ENCODE measurements at places on chromosomes 3 and 15. TPM values are rescaled to one million over a fixed set of nuclear protein-coding genes. Genes with fewer than 3 reads are reported as not detected.

DNA sequence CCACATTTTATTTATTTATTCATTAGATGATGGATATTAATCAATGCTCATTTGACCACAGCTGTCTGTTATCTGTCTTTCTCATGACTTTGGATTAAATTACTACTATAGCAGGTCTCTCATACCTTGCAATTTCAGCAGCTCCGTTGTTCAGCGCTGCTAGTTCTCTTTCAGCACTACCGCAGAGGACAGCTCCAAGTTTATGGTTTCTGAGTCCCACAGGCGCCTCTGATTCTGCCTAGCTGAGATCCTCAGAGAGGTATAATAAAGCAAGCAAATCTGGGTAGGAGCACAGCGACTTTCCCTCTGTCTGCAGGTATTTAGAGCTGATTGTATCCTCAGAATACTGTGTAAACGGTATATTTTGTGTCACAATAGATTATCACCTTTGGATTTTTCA, 204.9 kb downstream of the CNTN4 start:
- DNase-seq: peak; percentile 5

GRCh38 chr15:74579001-74579400, 36.6 kb upstream of the CLK3 start:
- no peak for DNase-seq

DNA sequence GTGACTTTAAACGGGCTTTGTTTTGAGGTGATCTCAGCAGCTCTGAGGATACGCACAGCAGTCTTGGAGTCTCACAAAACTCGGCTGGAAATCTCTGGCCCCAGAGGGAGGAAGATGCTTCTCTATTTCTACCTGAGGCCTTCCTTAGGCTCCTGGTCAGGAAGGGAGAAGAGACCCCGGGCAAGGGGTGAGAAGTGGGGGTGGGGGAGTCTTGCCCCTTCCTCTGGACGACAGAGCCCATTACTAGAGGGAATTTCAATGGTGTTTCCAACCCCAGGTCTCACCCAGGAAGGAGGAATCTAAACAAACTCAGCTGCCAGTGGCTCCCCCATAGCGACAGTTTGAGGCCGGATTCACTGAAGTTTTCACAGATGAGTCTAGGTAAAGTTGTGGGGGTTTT, 37.4 kb upstream of the PCSK6 start:
- no peak for DNase-seq

DNA sequence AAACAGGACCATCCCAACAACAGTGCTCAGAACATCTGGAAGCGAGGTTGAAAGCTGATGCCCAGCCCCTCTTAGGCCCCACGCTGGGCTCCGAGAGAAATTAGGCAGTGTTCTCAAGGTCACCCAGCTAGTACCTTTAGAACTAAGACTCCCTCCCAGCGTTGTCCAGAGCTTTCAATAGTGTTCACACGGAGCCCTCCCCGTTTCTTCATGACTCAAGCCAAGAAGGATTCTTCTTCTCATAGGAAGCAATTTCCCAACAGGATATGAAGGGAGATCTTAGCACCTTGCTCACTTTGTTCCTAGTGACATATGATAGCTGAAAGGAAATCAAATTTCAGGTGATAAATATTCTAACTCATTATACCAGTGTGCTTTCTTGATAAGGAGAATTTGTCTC, 244.2 kb upstream of the ST8SIA2 start:
- no peak for DNase-seq

GRCh38 chr15:37079726-37080125, 20.6 kb downstream of the MEIS2 start:
- DNase-seq: no peak

GRCh38 chr3:157423337-157423736, 13.3 kb upstream of the PTX3 start:
- DNase-seq: no peak

GRCh38 chr15:91116113-91117067, 16.3 kb downstream of the SV2B start:
- DNase-seq: no peak

- no peak for DNase-seq
These were observed 12.2 kb downstream of the TBL1XR1 start for GRCh38 chr3:177185035-177185574.

GRCh38 chr3:146468671-146469149, 651 bp downstream of the PLSCR2 start:
- no peak for DNase-seq

DNA sequence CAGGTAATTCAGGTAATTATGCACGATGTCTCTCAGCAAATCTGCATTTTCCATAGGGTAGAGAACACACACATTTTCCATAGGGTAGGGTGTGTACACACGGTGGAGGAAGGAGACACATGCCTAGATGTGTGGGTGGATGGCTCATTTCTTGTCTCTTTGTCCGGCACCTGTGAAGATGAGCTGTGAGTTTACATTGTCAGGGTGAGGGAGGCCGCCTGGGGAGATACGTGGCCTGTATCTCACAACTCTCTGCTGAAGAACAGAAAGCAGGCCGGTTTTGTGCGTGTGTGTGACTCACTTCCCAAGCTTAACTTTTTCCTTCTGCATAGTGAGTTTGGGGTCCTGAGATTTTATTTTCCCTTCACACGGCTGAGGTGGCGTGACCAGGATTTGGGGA, 60.3 kb downstream of the SLC6A6 start:
- peak; percentile 43 for DNase-seq

DNA sequence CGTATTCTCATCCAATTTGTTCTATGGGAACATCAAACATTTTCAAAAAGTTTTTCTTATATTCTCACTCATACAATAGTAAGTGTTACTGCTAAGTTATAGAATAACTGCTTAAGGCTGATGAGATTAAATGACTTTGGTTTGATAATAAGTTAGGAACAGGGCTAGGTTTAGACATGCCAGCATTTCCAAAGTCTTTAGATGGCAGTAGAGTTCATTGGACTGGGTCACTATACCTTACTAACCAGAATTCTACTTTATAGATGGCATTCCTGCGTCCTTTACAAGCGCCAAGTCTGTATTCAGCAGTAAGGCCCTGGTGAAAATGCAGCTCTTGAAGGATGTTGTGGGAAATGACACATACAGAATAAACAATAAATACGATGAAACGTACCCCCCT, 21.7 kb downstream of the PLAAT1 start:
- DNase-seq: no peak

The GOLGA8J gene
- total RNA-seq: not detected

The VIPR1 gene
- 8.5 TPM for total RNA-seq

The EPHB1 gene
- total RNA-seq: not detected

The CEP70 gene
- total RNA-seq: 11.5 TPM

The KLHL40 gene
- not detected for total RNA-seq

The GABRB3 gene
- not detected for total RNA-seq

The CCR2 gene
- 0.83 TPM for total RNA-seq
